Stimulated activated CD4-positive, alpha-beta T cell treated with anti-CD3 and anti-CD28 coated beads, TNF-alpha, amount 100 ng/mL, for 1 hour (primary cell): ENCODE measurements at places on chromosomes 2 and 18.

DNA sequence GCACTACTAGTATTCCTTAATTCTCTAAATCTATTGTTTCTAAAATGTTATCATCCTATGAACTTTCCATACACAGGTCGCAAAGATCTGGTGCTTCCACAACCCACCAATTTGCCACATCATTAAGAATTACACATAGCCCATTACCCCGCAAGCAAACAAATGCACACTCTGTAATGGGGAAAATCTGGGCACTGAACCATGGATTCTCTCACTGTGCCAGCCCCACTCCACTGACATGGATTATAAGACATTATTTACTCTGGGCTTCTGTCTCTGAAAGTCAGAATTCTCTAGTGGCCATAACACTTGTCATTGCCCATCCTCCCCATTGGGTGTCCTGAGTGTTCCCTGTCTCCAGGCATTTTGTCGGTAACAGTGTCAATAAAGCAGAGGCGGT, 537.1 kb downstream of the EPHA4 start:
- no peak for DNase-seq

DNA sequence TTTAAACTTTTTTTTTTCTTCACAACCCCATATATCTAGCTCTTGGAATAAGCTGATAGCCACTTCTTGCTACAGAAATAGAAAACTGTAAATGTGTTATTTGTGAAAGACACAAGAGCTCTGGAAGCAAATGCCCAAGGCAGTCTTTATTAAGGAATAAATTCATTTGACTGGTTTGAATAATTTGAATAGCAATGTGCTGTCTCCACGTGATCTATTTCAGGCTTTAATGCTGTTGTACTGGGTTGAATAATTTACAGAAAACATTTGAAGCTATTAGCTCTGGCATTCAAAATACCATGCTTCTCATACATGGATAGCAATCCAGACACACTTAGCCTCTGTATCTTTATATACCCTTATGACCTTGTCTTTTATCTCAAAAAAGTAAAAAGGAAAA, 366.7 kb upstream of the KCNJ3 start:
- no peak for DNase-seq

DNA sequence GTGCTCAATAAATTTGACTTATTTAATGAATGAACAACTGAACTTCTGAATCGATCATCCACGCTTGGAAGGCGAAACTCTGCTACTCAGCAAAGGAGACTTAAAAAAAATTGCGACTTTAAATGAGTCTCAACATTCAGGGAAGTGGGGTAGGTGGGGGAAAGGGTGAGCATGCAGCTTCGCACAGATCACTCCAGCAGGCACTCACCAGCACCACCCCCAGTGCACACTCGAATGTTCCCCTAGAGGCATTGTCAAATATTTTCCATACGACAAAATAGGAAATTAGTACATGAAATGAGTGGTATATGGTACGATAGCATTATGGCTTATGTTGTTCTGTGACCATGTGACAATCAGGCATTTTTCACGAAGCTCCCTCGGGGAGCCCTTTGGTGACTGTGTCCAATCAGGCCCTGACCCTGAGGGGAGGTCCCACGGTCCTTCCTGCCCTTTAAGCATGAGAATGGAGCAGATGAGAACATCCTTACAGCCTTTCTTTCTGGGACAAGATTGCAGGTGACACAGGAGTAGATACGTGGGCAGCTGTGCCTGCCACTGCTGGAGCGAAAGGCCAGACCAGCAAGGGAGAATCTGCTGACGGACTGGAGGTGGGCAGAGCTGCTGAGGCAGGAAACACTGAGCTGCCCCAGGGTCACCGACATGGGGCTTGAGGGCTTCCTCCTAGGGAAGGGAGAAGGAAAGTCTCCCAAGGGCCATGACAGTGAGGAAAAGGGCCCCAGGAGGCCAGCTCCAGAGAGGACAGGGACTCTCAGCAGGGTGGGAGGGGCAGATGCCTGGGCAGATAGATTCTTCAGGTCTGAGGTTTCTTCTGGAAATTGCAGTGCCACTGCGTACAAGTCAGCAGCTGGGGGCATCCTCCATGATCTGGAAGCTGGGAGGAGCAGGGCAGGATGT, 101.3 kb upstream of the ID2 start:
- no peak for DNase-seq

DNA sequence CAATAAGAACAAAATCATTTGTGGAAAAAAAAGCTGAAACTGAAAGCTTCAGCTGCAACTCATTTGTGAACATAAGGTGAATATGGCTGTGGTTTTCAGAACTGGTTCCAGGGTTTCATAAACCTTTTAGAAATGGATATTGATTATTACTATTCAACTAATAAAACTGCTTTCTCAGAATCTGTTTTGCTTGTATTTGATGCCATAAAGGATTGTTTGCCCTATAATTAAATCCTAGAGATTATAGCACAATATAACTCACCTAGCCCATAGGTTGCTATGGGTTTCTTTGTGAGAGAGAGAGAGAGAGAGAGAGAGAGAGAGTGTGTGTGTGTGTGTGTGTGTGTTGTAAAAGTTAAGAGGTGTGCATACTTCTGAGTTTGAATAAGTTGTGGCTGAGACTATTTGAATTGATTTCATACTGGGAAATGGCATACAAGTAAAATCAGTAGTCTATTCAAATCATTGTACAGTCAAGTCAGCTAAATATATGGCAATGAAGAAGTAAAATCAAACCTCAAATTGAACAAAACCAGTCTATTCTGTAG, 339.2 kb downstream of the ARHGAP15 start:
- DNase-seq = no peak

GRCh38 chr2:195533771-195534642, 123.0 kb upstream of the SLC39A10 start:
- peak; percentile 10 for DNase-seq

DNA sequence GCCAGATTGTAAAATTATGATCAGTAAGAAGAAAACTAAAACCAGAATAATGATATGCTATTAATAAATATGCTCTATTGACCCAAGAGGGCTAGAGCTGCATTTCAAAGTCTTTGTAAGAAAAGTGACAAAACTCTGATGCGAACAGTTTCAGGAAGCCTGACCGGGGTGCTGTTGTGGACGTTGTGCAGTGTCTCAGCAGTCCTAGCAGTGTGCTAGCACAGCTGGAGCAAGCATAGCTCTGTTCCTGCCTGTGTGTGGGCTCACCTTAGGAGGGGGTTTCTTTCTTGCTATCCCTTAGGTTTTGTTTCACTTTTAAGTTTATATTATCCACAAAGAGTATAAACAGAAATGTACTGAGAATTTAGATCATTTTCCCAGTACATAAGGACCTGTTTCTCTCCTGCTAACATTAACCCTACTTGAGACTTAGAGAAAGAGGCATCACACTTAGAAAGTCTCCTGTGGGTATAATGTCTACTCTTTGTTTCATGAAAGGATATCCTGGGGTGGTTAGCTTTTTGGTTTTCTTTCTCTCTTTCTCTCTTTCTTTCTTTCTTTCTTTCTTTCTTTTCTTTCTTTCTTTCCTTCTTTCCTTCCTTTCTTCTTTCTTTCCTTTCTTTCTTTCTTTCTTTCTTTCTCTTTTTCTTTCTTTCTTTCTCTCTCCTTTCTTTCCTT, 124.5 kb downstream of the TMEM182 start:
- DNase-seq = no peak

DNA sequence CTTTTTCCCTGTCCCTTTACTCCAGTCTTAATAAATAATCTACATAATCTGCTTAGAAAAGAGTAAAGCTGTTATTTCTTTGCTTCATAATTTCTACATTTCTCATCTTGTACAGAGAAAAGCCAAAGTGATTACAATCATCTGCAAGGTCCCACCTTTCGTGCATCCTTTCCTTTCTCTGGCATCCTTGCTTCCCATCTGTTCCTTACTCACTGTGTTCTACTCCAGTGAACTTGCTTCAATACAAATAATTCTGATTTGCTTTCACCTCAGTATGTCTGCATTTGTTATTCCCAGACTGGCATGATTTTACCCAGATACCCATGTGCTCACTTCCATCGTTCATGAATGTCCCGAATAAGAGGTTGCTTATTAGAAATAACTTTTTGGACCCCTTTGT, 99.4 kb upstream of the DSEL start:
- DNase-seq = no peak

- DNase-seq = no peak
Observed at GRCh38 chr2:228846161-228846560, 424.9 kb downstream of the PID1 start.

GRCh38 chr18:62979900-62980299, 264.6 kb downstream of the PHLPP1 start:
- DNase-seq = no peak

DNA sequence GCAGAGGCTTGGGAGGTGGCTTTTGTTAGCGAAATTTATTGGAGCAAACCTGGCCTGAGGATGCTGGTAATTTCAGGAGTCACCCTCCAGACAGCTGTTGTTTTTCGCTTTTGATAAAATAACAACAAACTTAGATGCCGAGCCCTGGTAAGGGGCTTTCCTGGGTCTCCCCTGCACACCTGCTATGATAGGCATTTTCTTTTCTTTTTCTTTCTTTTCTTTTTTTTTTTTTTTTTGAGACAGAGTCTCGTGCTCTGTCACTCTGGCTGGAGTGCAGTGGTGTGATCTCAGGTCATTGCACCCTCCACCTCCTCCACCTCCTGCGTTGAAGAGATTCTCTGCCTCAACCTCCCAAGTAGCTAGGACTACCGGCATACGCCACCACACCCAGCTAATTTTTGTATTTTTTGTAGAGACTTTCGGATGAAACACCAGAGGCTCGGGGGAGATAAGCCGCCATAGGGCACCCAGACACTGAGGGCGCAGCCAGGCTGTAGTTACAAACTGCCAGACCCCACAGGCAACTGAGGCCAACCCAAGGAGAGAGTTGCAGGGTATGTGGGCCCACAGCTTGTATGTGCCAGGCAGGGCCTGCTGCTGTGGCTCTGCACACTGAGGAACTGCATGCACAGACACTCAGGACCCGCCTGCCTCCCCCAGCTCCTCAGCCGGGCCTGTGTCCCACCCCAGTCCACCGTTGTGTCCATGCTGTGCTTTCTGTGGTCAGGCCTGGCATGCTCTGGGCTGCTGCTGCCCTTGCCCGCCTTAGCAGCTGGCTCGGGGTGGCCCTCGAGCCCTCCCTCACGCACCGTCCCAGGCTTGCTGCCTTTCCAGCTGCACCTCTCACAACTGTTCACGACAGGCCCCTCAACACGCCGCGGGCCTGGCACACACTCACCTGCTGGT, 3.9 kb downstream of the GYPC start:
- DNase-seq = no peak

GRCh38 chr2:191679818-191680600, 2.1 kb downstream of the NABP1 start:
- no peak for DNase-seq

DNA sequence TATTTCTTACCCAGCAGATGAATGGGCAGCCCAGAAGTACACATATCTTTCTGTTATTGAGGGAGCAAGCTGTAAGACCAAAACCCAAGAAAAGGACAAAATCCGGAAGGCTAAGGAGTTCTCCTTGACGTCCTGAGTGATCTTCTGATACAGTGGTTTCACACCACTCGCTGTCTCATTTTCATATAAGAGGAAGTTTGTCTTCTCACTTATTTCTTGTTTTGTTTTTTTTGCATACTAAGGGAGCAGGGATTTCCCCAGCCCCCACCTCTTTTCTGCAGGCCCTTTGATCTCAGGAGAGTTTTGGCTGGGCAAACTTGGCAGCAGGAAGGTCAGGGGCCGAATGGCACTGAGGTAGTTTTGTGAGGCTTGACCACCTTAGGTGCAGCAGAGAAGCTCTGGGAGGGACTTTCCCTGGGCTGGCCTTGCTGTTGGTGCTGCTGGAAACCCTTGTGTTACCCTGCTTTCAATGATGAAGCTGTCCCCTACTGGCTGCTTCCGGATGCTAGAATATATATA, 13.3 kb downstream of the CHRNA1 start:
- no peak for DNase-seq

DNA sequence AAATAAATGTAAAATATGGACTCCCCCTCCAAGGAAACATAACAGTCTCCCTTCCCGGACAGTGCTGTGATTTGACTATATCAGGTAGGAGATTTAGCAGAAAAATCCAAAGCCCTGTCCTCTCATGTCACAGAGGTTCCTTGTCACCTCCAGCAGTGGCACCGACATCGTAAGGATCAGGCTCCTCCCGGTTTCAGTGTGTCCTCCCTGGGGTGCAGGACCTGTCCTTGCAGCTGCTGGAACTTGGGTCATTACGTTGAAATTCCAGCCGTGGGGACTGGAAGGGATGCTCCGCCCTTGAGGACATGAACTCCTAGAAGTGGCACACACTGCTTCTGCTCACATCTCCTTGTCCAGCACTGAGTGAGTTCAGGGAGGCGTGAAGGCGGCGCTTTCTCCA, 101.1 kb upstream of the ODC1 start:
- no peak for DNase-seq

- no peak for DNase-seq
Observed at GRCh38 chr18:5534845-5535244, 9.0 kb downstream of the EPB41L3 start.

DNA sequence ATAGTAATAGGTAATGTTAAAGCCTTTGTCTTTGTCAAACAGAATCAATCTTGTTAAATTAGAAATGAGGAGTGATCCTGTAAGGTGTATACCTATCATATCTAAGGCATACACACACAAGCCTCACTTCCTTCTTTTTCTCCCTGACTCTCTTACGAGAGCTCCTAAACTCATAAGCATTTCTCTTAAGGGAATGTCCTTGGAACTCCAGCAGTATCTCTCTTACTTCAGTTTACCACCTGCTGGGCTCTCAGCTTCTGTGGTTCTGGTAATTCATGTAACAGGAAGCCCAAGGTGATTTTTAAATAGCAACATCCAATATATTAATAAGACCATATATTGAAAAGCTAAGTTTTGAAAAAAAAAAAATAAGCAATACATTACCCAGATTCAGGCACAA, 85.9 kb downstream of the UBE2E3 start:
- DNase-seq = no peak

DNA sequence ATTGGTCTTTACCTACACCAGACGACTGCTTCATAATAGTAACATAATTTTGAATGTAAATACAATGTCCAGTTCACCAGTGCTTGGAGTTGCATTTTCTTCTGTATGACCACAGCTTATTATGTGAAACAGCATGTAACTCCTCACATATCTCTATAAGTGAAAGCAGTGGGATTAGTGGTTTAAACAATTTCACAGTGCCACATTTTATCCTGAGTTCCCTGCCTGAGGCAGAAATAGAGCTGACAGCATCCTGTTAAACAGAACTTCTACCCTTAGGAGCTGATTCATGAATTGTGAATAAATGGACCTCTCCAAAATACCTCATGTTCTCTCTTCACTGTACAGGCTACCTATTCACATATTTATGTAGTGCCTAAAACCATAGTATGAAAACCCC, 542.3 kb upstream of the VWC2L start:
- DNase-seq = no peak

DNA sequence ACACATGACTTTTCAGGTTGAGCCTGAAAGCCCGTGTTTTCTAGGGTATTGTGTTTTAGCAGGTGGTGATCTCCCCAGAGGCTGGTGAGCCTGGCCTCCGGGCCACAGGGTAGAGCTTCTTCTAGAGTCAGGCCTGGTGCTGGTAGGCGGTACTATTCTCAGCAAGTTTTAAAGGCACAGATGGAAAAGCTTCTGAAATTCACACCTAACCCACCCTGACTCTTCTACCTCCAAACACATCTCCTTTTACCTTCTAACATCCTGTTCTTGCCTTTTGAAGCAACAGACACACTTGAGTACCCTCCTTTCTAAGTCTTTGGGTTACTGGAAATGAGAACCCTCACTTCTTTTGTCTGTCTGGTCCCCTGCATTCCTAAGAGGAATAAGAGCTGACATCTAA, 191.1 kb downstream of the SETBP1 start:
- DNase-seq = no peak

GRCh38 chr2:8514796-8515758, 166.8 kb upstream of the ID2 start:
- peak; percentile 9 for DNase-seq

- DNase-seq = no peak
Observed at GRCh38 chr18:56202678-56203077, 435.7 kb downstream of the TXNL1 start.
